Brain (organoid and tissue), 16 donors: ENCODE measurements at places on chromosomes 5 and 9.

DNA sequence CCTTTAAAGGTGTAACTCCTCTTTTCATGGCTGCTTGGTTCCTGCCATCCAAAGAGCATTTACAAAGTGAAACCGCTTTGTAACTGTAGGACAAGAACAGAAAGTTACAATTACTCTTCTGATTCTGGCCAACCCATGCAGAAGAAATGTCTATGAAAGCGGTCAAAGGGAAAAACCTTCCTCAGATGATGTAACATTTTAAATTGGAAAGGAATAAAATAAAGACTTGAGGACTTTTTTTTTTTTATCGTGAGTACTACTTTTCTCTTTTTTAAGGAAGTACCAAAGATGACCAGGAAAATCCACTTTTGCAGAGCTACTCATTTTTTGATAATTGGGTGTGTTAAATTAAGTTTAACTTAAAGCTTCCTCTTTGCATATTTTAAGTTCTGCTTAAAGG is 13.0 kb upstream of the C9orf72 start:
- DNase-seq: no peak

DNA sequence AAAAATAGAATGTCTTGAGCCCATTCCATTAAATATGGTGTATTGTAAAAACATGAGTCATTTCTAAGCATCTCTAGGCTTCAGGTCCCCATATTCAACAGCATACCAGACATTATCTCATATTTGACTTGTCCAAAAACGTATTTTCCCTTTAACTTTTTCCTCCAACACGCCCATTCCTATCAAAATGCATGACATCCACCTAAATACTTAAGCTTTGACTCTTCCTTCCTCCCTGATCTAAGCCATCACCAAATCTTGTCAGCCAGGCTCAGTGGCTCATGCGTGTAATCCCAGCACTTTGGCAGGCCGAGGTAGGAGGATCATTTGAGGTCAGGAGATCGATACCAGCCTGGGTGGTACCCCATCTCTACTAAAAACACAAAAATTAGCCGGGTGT is 23.9 kb downstream of the VCP start:
- DNase-seq: no peak

DNA sequence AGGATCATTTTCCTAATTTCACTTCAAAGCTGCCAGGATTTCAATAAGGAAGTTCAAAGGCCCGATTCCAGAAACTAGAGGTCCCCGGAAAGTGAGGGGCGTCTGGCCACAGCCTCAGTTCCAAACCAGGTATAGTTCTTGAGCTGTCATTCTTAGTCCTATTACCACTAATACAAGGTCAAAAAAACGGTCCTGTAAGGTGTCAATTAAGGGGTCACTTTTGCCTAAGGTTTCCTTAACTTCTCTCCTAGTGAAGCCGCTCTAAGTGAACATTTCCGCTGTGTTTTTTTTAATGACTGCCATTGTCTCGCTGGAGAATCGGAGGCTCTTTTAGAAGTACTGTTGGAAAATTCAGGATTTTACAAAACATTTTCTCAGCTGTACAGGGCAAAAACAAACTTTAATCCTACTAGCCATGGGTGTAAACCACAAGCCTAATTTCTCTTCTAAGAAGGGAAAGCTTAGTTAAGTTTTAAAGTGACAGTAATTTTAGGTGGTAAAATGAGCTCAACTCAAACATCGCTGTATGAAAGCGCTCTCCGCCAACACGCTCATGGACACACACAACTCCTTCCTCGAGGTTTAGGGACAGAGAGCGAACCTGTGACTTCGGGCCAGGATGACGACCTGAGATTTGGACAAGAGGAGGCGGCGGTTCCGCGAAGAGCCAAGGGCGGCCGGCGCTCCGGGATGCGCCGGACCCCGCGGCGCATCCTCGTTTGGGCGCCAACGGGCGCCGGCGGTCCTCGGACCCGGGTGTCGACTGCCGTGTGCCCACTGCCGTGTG is 76.7 kb upstream of the IFNE start:
- DNase-seq: peak; percentile 8

GRCh38 chr5:100779669-100780375 is 123.3 kb downstream of the ST8SIA4 start:
- DNase-seq: no peak

DNA sequence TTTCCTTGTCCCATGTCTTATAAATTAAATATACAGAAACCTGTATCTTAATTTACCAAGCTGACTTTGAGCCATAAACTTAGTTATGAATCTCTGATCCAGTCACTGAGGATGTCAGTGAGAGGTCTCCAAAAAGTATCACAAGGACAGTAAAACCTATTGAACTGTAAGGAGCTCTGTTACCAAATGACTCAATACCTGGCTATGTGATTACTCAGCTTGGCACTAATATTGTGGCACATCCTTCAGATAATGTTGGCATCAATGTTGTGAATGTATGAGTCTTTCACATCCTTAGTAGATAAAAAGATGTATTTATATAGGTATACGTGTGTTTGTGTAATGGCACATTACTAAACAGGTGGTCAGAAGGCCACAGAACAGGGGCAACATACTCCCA is 18.0 kb upstream of the CAPSL start:
- no peak for DNase-seq

DNA sequence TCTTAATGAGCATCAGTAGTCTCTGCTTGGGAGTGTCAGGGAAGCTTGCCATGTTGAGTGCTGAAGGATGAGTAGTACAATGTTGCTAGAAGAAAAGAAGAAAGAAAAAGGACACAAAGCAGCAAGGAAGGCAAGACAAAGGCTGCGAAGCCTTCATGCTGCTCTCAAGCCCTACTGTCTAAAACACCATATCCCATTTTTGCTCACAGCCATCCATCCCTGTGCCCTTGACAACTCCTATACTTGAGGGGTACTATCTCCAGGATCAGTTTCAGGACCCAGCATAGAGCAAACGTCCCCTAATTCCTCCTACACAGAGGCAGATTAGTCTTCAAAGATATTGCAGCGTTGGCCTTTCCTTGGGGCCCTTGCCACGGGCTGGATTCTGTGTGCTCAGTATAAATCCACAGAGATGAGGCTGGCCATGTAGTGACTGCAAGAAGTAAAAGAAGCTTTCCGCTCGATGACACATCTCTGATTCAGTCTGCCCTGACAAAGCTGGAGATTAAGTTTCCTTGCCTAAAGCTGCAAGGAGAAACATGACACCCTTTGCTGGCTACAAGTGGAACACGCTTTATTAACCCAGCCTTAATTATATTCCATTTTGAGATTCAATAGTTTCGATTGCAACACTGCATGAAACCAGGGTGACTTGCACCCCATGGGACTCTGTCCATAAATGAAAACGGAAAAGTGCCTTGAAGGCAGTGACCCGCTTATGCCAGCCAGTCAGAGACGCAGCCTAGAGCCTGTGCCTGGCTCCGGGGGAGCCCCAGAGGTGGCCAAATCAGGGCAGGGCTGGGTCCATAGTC is 304.6 kb downstream of the ACTL7B start:
- peak; percentile 17 for DNase-seq

- DNase-seq: no peak
Measured at GRCh38 chr5:136984772-136985446, 514.2 kb downstream of the SPOCK1 start.

DNA sequence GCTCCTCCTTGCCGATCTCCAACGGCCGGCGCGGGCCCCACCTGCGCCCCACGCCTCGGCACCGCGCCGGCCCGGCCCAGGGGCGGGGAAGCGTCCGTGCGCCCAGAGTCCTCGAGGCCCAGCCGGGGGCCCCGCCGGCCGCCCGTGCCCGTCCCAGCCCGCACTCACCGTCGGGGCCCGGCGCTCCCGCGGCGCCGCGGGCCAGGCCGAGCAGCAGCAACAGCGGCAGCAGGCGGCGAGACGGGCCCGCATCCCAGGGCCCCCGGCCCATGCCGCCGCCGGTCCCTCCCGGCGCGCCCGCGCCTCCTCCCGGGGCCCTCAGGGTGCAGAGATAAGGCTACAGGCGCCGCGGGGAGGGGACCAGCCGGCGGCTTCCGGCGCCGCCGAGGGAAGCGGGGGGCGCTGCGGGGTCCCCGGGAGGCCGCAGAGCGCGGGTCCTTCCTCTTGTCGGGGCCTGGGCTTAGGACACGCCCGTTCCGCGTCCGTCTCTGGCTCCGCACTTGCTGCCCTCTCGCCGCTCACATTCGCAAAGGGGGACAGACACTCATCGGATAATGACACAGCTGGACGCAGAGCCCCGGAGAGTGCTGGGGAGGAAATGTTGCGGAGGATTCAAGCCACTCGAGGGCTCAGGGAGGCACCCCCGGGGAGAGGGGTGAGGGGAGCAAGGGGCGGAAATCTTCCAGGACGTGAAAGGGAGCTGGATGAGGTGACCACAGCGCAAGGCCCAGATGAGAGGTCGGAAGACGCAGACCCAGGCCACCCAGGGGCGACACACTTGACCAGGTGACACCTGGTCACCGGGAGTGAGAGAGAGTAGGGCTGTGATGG is at the start of gene SUSD1:
Gene SUSD1, minus strand, starts transcription at position 333 of the 831 bp plus-strand sequence. Its CDS starts 62 bp downstream, at position 271.
- peak; percentile 46 for DNase-seq

DNA sequence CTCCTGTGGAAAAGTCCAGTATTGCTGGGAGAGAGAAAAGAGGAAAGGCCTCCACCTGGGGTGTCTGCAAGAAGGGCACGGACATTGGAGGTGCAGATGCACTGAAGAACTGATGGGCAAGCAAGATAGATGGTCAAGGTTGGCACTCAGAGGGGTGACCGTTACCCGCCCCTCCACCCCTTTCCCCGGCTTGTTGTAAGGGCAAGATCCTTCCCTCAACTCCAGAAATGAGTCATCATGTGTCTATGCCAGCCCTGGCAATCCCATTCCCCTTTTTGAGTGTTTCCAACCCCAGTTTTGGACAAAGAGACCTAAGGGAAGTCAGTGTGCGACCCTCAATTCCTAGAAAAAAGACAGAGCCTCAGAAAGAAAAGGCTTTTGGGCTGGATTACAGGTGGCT is 34.9 kb upstream of the ATP6V1G1 start:
- no peak for DNase-seq

GRCh38 chr9:110214090-110214489 is 6.1 kb upstream of the C9orf152 start:
- DNase-seq: no peak

- DNase-seq: peak; percentile 69
Measured at GRCh38 chr5:170427672-170428236, 38.6 kb upstream of the KCNMB1 start.

GRCh38 chr9:126932871-126933321 is 18.3 kb downstream of the RALGPS1 start:
- no peak for DNase-seq

DNA sequence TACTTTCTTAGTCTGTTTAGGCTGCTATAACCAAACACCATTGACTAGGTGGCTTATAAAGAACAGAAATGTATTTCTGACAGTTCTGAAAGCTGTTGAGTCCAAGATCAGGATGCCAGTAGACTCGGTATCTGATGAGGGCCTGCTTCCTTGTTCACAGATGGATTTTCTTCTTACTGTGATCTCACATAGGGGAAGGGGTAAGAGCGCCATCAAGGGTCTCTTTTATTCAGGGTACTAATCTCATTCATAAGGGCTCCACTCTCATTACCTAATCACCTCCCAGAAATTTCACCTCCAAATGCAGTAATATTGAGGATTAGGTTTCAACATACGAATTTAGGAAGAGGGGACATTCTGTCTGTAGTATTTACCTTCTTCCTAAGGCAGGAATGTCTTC is 384.0 kb upstream of the DMAC1 start:
- DNase-seq: no peak

- DNase-seq: no peak
Measured at GRCh38 chr5:9483779-9484178, 62.1 kb downstream of the SEMA5A start.

DNA sequence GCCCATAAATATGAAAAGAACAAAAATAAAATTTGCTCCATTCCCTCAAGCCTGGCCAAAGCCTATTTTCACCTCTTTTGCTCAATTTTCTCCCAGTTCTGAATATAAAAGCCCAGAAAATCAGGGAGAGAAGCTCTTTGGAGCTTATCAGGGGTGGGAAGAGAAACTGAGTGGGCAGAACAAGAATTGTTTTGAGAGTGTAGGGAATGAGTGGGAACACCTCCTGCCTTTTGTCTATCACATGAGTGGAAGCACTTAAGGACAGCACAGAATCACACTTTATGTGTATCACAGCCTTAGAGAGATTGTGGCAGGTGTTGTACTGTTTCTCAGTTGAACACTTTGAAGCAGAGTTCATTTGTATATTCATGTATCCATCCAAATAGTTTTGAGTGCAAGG is 139.2 kb upstream of the HMHB1 start:
- DNase-seq: no peak

DNA sequence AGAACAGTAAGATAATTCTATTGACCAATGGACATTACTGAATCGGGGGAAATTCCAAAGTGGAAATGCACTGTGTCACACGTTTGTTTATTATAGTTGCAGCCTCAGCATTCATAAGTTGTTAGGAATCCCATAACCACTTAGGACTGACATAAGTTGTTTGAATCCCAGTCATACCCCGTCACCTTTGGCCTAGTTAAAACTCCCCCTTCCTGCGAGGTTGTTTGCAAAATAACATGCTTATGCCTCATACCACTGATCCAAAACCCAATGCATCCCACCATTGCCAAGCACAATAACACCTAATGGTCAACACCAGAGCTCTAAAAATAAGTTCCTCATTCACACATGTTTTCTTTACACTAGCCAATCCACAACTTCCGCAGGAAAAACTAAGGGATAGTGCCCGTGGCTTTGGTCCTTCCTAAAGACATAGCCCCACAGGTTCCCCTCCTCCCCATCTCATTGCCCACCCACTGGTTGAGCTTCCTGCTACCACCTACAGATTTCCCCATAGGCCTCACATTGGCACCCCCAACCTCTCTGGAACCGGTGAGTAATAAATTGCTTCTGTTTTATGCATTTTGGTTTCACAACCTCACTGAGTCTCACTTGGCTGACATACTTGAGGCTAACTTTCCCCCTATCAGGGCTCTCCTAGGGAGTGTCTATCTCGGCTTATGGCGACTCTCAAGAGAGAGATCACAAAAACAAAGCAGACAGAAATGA is 42.3 kb upstream of the MUSK start:
- DNase-seq: no peak

DNA sequence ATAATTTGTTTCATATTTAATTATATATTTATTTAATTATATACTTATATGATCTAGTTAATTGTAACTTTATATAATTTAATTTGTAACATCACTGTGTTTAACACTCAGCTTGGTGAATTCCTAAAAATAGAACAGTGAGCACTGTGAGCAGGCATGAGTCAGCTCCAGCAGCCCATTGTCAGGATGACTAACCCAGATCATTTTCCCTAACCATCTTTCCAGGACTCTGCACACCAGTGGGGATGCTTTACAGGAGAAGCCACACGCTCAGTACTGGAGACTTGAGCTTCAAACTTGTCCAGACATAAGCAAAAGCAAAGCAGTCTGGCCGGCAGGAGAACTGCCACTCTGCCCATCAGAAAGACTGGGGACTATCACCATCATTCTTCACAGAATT is 446.2 kb upstream of the TRPC7 start:
- no peak for DNase-seq

- no peak for DNase-seq
Measured at GRCh38 chr5:129125819-129126218, 31.3 kb downstream of the ISOC1 start.

GRCh38 chr5:53276825-53277224 is 167.3 kb upstream of the MOCS2 start:
- DNase-seq: no peak

- no peak for DNase-seq
Measured at GRCh38 chr5:132102101-132102701, 28.6 kb downstream of the CSF2 start.

- no peak for DNase-seq
Measured at GRCh38 chr5:76473661-76474060, 70.6 kb downstream of the IQGAP2 start.
